ENCODE measurements at places on chromosomes 6 and 20.

DNA sequence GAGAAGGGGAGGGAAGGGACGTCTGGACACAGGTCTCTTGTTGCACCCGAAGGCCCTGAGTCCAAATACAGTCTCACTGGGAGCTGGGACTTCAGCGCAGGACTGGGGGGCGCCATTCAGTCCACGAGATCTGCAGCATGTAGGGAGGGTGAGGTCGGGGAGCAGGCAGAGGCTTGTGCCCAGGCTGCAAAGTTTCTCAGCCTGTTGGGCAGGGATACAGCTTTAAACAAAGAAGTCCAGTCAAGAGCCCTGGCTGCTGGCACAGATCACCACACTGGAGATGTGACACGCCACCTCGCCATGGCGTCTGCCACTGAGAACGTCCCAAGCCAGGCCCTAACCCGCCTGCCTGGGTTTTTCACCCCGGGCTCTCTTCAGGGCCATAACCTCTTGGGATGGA lies 256.6 kb downstream of the DLL1 start:
- peak; percentile 48 for DNase-seq

GRCh38 chr6:148325316-148326068 lies 17.1 kb upstream of the SASH1 start:
- no peak for DNase-seq

- DNase-seq = no peak
Measured at GRCh38 chr6:10759884-10760329, 12.3 kb downstream of the TMEM14B start.

- no peak for DNase-seq
Measured at GRCh38 chr6:34484391-34484790, 18.5 kb downstream of the PACSIN1 start.

DNA sequence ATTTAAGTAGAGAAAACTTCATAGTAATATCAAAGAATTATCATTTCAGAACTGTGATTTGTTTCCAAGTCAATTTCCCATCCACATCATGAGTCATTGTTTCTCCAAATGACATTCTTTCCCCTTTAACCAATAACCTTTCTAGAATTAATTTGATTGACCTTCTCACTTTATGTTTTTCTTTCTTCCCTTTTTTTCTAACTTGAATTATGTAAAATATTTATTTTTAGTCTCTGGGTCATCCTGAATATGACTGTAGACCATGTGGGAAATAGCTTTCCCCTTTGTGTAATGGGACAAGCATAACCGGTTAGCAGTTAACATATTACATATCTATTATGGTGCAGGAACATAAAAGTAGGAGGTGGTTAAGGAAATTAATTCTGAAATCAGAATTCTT lies 291.1 kb downstream of the GJA1 start:
- DNase-seq = no peak

- no peak for DNase-seq
Measured at GRCh38 chr6:82484001-82484400, 120.4 kb downstream of the TPBG start.

DNA sequence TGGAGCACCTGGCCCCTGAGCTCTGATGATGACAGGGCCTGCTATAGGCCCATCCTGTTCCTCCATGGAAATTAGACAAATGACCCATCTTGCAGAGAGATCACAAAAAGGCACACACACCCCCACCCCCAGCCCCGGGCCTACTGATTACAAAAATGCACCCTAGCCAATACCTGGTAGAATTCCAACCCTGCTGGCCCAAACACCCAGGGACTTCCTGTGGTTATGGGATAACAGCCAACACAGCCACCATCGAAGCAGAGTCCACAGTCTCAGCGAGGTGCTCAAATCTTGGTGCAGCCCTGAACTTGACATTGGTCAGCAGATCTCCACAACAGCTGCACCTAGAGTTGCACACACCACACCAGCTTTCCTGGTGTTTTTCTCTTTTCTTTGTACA lies 17.0 kb downstream of the NCR2 start:
- no peak for DNase-seq

GRCh38 chr6:149242883-149243282 lies 74.6 kb upstream of the TAB2 start:
- no peak for DNase-seq

DNA sequence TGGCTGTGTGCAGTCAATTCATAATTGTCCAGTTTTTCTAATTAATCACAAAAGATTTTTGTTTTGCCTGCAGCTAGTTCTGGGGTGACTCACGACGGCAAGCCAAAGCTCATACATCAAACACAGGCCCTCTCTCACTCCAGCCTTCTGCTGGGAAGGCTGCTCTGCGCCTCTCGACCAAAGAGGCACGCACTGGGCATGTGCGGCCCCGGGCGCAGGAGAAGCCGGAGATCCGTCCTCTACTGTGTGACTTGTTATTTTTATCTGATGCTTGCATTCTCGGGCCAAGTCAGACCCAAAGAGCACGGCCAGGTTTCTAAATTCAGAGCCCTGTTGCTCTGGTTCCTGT lies 98.5 kb downstream of the TFAP2A start:
- DNase-seq = no peak

- DNase-seq = no peak
Measured at GRCh38 chr6:10968776-10969175, 75.3 kb downstream of the ELOVL2 start.

GRCh38 chr6:138538390-138539031 lies 39.2 kb upstream of the NHSL1 start:
- no peak for DNase-seq

DNA sequence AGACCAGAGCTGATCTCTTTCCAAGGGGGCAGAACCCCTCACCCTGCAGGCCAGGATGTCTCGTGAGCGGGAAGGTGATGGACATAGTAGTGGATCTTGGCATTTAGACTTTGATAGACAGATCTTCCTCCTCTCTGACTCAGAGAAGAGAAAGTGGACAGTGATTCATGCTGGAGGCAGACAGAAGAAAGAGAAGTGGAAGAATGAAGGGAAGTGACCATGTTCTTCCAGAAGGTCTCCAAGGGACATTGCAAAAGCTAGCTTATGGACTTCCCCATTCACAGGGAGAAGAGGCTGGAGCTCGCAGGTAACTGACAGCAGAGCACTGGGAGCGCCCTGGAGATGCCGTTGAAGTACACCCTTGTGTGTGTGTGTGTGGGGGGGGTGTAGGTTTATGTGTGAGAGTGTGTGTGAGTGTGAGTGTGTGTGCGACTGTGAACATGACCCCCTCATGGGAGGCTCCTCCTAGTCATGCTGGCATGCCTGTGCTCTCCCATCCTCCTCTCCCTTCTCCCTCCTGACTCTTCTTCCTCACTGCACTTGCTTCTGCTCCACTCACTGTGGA lies 8.0 kb upstream of the RAET1L start:
- no peak for DNase-seq

- no peak for DNase-seq
Measured at GRCh38 chr6:56538851-56539250, 103.8 kb downstream of the DST start.

DNA sequence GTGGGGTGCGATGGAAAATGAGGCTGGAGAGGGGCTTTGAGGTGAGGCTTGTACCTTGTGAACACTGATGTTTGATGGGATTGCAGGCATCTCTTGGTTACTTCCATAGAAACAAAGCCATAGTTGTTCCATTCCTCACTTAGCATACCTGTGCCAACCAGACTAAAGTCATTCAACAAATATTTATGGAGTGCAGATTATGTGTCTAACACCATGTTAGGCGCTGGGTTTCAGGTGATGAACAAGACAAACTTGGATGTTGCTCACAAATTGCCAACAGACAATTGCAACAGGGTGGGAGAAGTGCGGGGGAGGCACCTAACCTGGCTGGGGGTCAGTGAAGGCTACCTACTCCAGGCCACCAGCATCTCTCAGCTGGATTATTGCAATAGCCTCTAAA lies 1.5 kb downstream of the TTPAL start:
- no peak for DNase-seq

DNA sequence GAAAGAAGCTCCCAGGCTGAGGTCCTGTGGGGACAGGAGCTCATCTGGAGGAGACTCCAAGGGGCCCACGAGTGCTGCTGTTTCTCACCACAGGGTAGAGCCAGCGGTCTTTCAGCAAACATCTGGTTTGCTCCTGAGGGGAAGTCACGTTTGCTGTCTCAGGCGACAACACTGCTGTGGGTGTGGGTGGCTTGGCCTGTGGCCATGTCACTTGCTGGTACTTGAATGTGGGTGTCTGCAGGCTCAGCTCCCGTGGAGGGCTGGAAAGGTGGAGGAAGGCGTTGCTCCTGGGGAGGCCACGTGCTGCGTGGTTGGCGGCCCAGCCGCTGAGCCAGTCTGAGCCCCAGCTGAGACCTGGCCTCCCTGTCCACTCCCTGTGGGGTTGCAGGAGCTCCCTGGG lies 52.8 kb upstream of the MPC1 start:
- no peak for DNase-seq

DNA sequence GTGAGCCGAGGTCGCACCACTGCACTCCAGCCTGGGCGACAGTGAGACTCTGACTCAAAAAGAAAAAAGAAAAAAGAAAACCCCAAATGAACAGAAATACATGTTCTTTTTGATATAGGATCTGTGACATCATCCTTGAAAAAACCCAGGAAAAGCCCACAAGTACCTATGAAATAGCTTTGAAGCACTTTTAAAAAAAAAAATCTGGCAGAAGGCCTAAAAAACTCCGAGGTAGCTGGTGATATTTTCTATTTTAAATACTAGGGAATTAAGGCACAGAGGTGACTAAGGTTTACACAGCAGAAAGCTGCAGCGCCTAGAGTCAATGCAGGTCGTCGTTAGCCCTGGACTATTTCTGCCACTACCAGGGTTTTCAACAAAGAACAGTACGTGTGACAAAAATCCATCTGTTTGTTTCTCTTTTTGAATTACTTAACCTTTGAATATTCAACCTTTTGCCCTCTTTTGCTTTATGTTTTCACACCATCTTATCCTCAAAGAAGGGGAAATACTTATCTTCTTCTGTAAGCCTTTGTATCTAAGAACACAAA lies 39.4 kb upstream of the EEF1A1 start:
- no peak for DNase-seq

DNA sequence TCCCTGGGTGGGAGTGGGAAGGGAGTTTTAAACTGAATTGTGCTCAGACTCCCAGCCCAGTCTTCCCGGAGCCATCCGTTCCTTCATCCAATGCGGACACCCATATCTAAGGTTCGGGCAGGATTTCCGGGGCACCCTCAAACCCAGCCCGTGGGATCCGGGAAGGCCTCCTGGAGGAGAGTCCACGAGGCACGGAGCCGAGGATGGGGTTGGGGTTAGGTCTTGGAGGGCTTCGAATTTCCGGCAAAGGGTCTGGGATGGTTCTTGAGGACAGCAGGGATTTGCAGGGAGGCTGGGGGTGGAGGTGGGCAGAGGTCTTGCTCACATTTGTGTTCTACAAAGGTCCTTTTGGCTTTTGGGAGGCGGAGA lies 49.5 kb upstream of the SLC32A1 start:
- DNase-seq = no peak

- no peak for DNase-seq
Measured at GRCh38 chr6:62652692-62653328, 366.8 kb upstream of the KHDRBS2 start.

DNA sequence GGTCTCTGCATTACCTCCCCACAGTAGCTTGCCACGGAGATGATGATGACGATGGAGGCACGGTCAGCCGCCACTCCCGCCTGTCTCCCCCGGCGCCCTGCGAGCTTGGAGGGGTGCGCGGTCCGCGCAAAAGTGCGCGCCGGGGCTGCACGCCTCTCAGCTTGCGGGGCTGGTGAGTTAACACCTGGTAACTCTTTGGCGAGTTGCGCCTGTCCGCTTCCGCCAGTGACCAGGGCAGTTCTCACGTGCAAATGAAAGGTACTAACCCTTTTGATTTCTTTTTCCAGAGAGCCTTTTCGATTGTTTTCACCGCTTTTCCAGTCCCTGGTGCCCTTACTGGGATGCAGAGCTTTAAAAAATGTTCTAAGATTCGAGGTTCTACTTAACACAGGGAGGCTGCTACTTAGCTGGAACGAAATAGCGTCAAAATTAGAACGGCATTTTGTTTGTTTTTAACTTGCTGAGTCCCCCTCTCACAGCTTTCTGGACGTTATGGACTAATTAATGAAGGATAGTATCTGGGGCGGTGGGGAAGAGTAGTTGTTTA lies 6.2 kb downstream of the GRIK2 start:
- DNase-seq = no peak

DNA sequence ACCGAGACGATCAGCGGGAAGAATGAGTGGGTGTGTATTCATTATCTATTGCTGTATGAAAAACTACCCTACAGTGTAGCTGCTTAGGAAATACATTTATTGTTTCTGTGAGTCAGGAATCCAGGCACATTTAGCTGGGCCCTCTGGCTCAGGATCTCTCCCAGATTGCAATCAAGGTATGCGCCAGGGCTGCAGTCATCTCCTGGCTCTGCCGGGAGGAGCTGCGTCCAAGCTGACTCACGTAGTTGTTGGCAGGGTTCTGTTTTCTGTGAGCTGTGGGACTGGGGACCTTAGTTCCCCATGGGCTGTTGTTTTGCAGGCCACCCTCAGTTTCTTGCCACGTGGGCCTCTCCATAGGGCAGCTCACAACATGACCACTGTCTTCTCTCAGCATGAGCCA lies 68.2 kb upstream of the FUCA2 start:
- no peak for DNase-seq

DNA sequence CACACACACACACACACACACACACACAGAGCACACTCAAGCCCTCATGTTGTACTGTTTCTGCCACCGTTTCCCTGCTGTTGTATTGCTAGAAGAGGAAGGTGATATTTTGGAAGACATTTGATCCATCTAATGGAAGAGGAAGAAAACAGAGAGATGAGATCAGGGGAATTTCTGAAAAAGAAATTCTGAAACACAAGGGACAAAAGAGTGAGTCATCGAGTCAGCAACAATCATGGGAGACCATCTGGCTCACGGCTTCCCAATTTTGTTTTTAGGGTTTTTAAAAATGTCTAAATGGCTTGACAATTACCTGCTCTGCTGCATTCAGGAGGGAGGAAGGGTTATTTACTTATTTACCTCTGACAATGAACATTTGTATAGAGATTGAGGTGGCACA lies 22.0 kb downstream of the SOX4 start:
- DNase-seq = no peak

GRCh38 chr6:85463621-85464259 lies 13.9 kb downstream of the NT5E start:
- no peak for DNase-seq

- DNase-seq = no peak
Measured at GRCh38 chr20:61608275-61609085, 356.4 kb downstream of the CDH4 start.

- no peak for DNase-seq
Measured at GRCh38 chr6:150928882-150929281, 63.4 kb downstream of the MTHFD1L start.

- DNase-seq = no peak
Measured at GRCh38 chr6:169109411-169110220, 144.0 kb downstream of the THBS2 start.

DNA sequence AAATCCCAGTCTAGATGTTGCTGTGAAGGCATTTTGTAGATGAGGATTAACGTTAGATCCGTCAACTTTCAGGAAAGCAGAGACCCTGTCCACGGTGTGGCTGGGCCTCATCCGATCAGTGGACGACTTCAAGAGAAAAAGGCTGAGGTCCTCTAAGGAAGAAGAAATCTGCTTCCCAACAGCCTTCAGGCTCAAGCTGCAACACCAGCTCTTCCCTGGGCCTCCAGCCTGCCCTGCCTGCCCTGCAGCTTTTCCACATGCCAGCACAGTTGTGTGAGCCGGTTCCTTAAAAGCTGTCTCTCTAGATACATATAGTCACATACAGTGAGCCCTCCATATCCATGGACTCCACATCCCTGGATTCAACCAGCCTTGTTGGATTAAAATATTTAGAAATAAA lies 14.1 kb upstream of the PDE10A start:
- DNase-seq = no peak

Measured in upper lobe of right lung (tissue), 1 donor.